Stimulated activated CD8-positive, alpha-beta memory T cell treated with anti-CD3 and anti-CD28 coated beads, Interleukin-15, amount 100 ng/mL, for 48 hours (primary cell): ENCODE measurements at places on chromosomes 4 and X.

GRCh38 chr4:31613946-31614623 lies 893.9 kb downstream of the PCDH7 start:
- DNase-seq = no peak

- no peak for DNase-seq
Measured at GRCh38 chrX:80022363-80023031, 7.9 kb downstream of the TBX22 start.

- no peak for DNase-seq
Measured at GRCh38 chrX:39112143-39112542, 310.9 kb downstream of the MID1IP1 start.

DNA sequence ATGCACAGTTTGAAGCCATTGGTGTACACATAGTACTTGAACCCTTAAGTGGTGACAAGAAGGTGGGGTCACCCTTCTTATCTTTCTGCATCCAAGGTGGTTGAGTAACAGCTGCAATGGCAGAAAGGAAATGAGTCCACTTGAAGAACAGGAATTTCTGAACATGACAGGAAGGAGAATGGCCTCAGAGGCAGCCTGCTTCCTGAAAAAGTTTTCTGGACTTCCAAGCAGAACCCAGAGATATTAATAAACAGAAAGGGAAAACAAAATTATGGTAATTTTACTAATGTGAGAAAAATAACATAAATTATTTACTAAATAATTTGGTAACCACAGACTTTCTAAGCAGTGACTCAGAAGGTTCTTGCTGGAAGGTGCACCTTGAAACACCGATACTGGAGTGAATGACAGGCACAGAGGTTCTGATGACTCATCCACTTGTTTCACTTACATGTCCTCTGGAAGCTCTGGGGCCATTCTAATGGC lies 119.9 kb upstream of the HS3ST1 start:
- no peak for DNase-seq

DNA sequence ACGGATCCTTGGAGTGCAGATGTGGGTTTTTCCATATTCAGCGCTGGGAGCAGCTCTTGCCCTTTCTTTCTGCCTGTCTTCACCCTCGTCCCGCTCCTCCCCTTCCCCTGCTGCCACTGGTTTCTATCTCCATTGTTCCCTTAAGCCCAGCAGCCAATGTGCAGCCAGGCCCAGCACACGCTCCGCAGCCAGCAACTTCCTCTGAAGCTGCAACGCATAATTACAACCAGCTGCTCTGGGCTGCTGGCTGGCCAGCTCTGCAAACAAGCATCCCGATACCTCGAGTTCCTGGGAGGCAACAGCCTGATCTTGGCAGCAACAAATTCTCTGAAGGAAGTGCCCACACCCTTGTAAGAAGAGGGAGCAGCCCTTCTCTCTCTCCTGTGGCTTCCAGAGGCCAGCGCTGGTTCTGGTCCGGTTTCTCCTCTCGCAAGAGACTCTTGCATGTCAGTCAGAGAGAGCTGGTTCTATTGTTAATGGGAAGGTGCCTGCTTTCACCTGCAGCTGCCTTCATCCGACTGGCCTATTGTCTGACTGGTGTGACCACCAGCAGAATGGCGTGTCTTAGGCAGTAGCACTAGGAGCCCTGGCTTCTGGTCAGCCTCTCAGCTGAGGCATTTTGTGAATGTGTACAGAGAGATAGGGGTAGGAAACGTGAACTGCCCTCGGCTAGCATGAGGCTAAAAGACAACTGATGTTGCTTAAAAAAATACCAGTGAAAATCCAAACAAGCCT lies 83.8 kb upstream of the MAML3 start:
- no peak for DNase-seq

- no peak for DNase-seq
Measured at GRCh38 chrX:19130628-19131027, 8.4 kb upstream of the ADGRG2 start.

DNA sequence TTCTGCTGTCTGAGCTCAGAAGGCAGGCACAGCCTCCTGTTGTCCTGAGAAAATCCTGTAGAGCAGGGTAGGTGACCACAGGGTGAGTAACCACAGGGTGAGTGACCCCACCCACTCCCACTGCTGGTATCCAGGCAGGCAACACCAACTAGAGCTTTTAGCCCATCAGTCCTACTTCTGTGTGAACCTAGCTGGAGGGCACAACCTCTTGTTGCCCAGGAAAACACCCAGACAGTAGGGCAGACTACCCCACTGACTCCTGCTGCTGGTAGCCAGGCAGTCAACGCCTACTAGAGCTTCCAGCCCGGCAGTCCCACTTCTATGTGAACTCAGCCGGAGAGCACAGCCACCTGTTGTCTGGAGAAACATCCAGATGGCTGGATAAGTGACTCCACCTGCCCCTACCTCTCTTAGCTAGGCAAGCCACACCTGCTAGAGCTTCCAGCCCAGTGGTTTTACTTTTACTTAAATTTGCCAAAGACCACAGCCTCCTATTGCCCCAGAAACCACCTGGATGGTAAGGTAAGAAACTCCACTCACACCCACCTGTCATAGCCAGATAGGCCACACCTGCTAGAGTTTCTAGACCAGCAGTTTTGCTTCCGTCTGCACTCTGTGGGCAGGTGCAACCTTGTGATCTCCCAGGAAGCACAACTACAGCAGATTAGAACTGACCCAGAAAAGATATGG lies 371.6 kb downstream of the INPP4B start:
- DNase-seq = no peak

GRCh38 chrX:149131774-149132173 lies 373.3 kb downstream of the IDS start:
- no peak for DNase-seq

DNA sequence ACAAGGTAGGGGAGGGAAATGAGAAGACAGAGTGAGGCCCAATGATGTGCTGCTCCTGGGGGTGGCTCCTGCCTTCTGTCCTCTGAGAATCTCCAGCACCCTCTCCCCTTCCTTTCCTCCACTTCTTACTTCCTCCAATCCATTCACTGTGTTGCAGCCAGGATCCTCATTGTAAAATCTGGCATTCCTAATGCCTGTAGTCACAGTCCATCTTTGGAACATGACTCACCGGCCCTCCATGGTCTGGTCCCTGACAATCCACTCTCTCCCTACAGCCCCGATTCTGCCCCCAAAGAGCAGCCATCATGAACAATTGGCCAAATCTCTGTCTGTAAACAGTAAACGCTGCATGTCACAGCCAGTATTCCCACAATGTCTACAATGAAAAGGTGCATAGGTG lies 72.9 kb downstream of the CLNK start:
- DNase-seq = no peak

- DNase-seq = no peak
Measured at GRCh38 chrX:115297189-115297588, 7.7 kb downstream of the LUZP4 start.
